ENCODE measurements at places on chromosomes 1 and 21.

DNA sequence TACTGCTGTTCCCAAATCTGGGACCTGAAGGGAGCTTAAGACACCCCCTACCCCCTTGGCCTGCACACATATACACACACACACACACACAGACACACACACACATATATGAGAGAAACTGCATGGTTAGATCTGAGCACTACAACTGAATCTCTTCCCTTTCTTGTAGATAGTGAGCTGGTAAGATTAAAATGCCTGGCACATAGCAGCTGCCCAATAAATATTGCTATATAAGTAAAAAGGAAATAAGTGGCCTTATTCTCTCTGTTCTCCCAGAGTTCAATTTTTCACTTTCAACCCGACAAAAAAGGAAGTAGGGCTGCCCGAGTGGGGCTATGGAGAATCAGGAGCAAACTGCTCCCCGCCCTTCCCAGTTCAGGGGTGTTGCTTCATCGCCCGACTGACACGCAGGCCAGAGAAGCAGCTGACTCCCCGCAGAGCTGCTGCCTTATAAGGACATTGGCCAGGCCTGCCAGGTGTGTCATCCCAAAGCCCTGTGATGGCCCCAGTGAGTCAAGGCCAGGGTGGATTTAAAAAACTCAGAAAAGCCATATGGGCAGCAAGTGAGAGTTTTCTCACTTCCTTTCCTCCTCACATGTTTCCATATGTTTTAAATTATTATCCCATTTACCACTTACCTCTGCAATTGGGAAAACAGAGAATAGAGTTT, 106.5 kb upstream of the SLC44A3 start:
- DNase-seq, result peak; percentile 97

DNA sequence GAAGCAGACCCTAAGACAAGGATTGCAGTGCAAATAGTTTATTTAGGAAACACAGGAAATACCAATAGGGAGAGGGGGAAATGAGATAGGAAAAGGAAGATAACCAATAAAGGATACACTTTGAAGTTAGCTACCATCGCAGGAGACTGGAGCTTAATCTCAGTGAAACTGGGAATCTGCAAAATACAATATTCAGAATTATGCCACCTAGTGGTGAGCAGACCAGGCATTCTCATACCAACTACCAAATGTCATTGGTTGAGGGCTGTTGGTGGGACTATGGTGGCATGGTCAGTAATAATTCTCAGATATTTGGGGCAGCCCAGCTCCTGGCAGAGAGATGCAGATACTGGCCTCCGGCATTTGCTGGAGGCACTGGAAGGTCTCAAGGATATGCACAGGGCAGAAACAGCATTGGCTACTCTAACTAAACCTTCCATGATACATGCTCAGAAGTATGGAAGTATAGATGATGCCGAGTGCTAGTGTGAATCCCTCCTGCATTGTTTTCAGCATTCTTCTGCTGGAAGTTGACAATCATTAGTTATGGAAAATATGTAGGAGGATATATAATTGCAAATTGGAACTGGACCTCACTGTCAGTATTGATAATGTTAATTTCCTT, 11.8 kb upstream of the ZFP69B start:
- peak; percentile 51 for DNase-seq

- no peak for DNase-seq
These were observed 91.1 kb downstream of the EPHB2 start for GRCh38 chr1:22801761-22802160.

DNA sequence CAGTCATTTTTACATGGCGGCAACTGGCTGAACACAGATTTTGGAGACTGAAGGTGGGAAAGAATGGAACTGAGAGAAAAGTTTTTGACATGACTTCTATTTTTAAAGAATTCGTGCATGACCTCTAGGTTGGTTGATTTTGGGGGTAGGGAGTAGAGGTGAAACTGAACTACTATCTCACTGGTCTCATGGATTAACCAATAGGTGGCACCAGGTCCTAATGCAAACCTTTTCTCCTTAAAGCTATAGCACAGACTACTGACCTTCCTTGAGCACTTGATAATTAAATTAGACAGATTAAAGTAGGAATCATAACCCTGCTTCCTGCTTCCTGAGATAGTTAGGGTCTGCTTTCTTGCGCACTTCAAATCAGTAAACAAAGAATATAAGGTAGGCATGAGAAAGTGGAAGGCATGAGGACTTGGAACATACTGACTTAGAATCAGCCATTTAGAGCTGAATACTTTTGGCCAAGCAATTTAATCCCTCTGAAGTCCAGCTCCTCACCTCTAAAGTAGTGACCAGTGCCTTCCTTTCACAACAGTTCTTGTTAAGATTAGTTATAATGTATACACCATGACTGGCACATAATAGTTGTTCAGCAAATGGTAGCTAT, 206.0 kb downstream of the CENPF start:
- DNase-seq, result peak; percentile 42

GRCh38 chr1:28887835-28888682, 26.3 kb upstream of the EPB41 start:
- DNase-seq, result no peak

- DNase-seq, result peak; percentile 94
These were observed 1.1 kb upstream of the SYNC start for GRCh38 chr1:32703479-32704291.

DNA sequence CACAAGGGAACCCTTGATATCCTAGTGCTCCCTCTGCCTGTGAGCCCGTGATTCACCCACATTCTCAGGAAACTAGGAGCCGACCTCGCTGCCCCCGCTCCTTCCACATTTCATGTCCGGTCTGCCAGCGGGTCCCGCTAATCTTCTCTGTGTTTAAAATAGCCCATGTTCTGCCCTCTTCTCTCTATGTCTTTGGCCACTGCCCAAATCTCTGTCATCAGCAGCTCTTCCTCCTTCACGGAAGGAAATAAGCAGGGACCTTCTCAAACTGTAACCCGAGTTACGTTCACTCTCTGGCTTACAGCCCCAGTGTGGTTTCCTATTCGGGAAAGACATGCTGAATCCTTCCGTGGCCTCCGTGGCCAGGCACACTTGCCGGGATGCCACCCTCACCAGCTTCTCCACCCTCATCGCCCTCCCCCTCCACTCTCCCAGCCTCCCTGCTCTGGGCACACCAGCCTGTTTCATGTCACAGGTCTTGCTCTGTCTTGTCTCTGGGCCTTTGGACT, 21.1 kb upstream of the UBXN10 start:
- no peak for DNase-seq

- no peak for DNase-seq
These were observed 360.4 kb upstream of the NR5A2 start for GRCh38 chr1:199667089-199667488.

DNA sequence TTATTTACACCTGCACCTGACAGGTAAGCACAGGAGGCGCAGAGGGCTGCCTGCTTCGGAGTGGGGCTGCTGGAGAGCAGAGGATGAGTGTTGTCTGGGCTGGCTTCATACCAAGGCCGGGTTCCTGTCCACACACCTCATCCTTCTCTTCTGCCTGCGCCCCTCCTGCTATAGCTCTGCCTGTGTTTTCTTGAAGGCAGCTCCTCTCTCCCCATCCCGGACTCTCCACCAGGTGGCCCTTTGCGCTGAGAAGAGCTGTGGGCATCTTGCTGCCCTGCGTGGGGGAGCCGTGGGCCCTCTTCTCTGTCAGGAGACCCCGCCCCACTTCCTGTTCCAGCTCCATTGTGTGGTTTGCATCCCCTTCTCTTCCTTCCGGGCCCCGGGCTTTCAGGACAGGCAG, 35.0 kb downstream of the ARHGEF10L start:
- DNase-seq, result no peak

GRCh38 chr1:244256086-244256676, 195.5 kb downstream of the ADSS2 start:
- no peak for DNase-seq

DNA sequence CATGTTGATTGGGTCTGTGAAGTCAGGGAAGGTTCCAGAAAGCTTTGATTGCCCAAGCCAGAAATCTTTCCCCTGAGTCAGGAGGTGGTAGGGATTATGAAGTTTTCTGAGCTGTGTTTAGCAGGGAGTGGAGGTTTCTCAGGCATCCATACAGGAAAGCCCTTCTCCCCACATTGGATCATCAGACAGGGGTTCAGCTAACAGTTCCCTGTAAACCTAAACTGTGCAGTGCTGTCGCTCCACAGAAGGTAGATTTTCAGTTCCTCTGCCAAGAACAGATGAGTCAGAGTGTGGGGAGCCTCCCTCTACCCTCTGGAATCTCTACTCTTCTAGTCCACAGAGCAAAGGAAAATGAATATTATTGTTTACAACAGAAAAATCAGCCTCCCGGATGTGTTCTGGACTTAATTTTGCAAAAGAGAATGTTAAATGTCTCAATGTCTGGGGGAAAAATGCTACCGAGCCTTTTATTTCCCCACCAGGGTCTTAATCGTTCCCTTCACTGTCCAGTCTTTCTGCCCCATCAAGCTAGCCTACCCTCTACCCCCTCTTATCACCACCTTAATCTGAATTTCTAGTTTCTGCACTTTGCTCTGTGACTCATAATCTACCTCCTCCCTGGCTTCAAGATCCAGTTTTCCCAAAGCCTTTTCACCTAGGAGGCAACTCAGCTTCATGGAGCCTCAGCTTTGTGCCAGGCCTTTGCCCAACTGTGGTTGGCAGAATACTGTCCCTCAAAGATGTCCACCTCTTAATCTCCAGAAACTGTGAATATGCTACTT, 355.6 kb downstream of the PRDM2 start:
- no peak for DNase-seq

DNA sequence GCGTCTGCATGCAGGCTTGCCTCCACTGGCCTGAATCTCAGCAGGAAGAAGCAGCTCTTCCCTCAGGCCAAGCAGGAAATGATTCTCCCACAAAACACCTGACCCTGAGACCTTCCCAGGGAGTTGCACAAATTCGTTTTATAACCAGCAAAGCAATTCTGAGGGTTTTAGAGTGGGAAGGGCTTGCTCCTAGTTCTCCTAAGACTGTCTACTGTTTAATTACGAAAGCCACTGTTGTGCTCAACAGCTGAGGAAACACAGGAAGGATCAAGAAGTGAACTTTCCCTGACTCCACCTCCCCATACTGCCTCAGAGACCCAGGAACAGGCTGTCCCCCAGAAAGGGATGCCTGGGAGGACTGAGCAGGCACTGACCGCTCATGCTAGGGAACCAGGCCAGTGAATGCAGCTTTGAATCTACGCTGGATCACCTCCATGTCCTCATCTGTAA, 37.0 kb upstream of the PUM1 start:
- peak; percentile 86 for DNase-seq

DNA sequence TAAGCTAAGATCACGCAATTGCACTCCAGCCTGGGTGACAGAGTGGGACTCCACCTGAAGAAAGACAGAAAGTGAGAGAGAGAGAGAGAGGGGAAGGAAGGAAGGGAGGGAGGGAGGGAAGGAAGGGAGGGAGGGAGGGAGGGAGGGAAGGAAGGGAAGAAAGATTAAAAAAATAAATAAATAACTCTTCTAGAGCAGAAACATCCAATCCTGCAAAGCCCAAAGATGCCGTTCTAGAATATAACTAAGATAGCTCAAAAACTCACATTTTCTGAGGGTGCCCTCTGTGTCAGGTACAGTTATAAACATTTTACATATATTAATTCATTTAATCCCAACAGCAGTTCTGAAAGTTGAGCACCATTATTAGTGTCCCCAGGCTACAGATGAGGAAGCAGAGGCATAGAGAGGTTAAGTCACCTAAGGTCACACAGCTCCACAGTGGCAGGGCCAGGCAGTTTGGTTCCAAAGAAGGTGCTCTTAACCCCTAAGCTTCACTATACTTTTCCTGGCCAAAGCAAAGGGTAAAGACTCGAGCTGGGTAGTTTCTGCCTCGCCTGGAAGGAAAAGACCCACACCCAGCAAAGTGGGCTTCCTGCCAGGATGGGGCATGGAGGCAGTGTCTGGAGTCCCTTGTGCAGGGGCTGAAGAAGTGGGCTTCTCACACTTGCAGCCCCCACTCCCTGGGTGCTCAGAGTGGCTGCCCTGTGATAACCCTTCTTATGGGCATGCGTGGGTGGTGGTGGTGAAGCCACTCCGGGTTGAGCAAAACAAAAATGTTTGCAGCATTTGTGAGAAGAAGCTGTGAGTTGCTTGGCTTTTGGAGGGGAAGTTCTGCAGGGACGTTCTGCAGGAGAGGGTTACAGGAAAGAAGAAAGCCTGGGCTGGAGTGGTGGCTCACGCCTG, 7.9 kb upstream of the PIK3CD start:
- no peak for DNase-seq

All from foreskin fibroblast (primary cell).